Activated gamma-delta T cell treated with anti-CD3 and anti-CD28 coated beads, Interleukin-2, amount 50 U/mL, for 16 hours (primary cell): ENCODE measurements at places on chromosomes 13 and 19.

- no peak for DNase-seq
These were observed 151.2 kb downstream of the DIAPH3 start for GRCh38 chr13:60012488-60012887.

DNA sequence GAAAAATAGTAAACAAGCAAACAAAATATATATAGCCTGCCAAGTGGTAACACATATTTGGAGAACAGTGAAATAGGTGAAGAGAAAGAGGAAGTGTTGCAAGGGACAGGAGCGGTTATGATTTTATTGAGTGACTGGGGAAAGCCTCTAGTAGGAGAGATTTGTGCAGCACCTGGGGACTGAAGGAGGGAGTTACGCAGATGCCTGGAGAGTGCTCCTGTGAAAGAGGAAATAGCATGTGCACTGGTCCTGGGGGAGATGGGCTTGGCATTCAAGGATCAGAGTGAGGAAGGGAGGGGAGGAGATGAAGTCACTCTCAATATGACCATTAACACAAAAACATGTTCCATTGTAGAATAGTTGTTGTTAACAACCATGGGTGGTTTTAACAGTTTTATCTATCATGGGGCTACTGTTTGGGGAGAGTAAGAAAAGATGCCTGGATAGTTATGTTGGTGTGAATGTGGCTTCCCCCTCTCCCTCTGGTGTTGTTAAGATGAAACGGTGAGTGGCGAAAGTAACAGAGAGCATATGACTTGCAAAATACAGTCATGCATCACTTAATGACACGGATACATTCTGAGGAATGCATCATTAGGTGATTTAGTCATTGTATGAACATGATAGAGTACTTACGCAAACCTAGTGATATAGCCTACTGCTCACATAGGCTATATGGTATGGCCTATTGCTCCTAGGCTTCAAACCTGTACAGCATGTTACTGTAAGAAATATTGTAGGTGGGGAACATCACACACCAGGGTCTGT is 251.7 kb upstream of the ARGLU1 start:
- DNase-seq = no peak

DNA sequence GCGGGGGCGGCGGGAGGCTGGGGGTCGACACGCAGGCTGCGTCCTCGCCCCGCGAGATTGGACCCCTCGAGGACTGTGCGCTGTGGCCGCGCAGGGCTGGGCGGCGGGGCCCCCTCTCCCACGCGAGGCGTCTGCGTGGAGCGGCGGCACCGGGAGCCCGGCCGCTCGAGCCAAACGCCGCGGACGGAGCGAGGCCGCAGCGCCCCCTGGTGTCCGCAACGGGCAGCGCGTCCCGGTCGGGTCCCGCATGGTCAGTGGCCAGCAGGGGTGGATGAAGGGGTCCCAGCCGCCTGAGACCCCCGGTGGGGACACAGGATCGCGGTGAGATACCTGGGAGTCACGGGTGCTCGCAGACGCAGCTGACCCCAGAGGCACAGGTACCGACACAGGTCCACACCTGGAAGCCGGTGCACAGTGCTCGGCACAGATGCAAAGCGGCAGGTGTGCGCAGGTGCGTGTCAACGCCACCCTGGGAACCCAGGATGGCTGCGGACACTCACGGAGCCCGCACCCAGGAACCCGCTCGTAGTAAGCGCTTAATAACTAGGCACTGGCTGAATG is 2.1 kb upstream of the CIRBP start:
- peak; percentile 56 for DNase-seq

GRCh38 chr19:5578097-5578846 is 10.5 kb upstream of the TINCR start:
- peak; percentile 58 for DNase-seq

- DNase-seq = no peak
These were observed 40.2 kb downstream of the CILP2 start for GRCh38 chr19:19578252-19578651.

DNA sequence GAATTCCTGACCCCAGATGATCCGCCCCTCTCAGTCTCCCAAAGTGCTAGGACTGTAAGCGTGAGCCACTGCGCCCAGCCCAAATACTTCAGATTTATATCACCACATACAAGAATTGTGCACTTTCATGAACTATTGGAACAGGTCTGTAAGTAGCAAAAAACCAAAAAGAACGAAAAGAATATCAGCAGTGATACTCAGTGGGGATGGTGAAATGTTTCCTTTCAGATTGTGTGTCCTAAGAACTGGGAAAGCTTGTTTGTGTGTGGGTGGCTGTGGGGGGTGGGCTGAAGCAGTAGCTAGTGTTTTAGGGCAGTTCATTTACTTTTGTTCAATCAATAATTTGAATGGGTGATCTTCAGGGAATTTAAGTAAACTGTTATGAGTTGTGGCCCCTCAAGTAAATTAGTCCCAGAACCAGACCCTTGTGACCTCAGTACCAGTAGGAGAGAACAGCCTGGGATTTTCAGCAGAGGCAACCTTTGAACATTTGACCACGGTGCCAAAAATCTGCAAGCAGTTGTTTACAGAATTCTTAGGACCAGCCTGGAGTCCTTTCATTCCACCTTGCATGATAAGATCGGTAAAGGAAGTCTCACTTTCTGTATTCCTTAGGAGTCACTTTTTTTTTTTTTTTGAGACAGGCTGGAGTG is 106.6 kb downstream of the LRCH1 start:
- no peak for DNase-seq

DNA sequence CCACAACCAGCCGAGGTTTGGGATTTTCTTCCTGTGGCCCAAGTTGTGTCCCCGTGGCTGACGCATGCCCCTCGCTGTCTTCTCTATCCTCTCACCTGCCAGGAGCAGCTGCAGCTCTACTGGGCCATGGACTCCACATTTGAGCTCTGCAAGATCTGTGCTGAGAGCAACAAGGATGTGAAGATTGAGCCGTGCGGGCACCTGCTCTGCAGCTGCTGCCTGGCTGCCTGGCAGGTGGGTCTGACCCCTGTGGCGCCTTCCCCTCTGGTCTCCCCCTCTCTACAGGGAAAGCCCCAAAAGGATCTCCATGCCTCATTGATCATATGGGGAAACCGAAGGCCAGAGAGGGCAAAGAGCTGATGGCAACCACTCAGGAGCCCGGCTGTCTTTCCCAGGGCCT is 14.6 kb downstream of the CBLC start:
- no peak for DNase-seq

DNA sequence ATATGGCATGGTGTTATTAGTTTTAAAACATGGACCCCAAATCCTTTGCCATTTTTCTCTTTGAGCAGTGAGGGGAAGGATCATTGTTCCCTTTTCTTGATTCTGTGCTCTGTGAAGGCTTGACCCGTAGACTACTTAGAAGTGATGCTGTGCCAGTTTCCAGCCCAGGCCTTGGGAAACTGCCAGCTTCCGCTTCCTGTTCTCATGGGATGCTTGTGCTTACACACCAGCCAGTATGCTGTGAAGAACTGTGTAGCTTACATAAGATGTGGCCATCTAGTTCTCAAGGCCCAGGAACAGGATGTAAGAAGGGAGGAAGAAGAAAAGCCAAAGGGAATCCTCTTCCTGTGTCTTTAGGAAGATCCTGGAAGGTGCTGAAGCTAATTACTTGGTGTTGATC is 180.9 kb downstream of the PCCA start:
- DNase-seq = no peak
